ENCODE measurements at places on chromosomes 7 and 10.

GRCh38 chr10:23813687-23814086 is 374.8 kb downstream of the OTUD1 start:
- DNase-seq: no peak

DNA sequence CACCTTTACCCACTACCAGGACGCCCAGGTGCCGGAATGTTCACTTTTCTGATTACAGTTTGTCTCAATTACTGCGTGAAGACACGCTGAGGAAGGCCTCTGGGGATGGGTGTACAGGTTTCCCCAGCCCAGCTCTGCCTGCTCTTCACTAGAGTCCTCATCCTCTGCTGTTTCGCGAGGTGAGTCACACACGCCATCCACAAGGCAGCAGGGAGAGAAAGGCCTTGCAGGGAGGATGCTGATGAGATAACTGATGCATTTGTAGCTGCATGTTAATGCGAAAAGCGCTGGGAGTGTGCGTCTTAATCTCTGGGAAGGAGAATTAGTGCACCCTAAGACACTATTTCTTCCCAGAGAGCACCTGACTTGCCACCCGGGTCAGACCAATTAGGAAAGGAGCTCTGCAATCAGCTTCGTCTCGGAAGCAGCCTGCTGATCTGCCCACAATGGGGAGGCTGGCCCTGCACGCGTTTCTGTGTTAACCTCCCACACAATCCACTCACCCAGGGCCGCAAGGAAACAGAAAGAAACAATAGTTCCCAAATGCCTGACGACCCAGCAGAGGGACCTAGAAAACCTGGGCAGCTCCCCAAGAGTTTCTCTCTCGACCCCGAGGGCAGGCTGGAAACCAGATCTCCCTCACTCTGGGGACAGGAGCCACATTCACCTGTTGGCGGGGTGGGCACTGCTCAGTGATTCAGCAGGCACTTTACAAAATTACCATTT is 578.7 kb downstream of the GLRX3 start:
- no peak for DNase-seq

- DNase-seq: no peak
These were observed 224.8 kb downstream of the MTERF1 start for GRCh38 chr7:91655656-91656055.

DNA sequence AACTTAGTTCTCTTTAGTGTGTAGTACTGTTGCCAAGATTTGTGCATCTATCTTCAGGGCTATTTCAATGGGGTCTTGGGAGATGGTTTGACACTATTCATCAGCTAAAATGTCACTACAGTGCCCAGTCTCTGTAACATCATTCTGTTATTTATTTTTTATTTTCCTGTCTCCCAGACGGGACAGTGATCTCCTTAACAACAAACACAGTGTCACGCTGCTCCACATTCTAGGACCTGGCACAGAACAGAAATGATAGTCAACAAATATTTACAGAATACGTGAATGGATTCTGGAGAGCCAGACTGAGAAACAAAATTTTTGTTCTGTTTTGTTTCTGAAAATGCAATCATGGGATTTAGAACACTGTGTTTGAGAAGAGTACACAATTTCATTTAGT is 937.7 kb upstream of the LRRN3 start:
- no peak for DNase-seq

DNA sequence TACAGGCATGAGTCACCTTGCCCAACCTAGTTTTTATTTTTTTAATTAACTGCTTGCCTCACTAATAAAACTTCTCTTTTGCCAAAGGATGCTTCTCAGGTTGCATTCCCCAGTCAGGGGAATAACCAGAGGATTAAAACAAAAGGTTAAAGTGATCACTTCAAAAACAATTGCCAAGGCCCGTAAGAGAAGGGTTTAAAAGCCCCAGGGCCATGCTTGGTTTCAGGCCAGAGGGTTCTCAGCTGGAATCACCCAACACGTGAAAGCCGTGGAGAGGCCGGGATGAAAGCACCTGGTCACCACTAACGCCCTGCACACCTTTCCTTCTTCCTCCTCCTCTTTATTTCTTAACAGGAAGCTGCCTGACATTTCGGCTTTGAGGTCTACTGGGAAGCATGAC is 587.5 kb downstream of the PTPRN2 start:
- no peak for DNase-seq

GRCh38 chr7:81267508-81267907 is 348.7 kb upstream of the SEMA3C start:
- no peak for DNase-seq

- DNase-seq: no peak
These were observed 252.2 kb downstream of the ELFN1 start for GRCh38 chr7:1922071-1922869.

- no peak for DNase-seq
These were observed 14.5 kb upstream of the KAZALD1 start for GRCh38 chr10:101047268-101047667.

DNA sequence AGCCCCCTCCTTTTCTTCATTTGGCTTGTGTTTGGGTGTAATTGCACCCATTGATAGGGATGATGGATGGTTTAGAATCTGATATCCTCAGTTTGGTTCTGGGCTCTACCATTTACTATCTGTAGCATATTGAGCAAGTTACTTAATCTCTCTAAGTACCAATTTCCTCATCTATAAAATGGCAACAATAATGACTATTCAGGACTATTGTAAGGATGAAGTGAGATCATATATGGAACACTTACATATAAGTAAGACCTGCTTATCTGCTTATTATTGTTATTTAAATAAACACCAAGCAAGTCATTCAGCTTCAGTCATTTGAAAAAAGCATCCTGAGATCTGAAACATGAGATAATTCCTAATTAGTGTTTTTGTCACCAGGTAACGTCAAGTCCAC is 127.0 kb downstream of the SEC23IP start:
- no peak for DNase-seq

GRCh38 chr10:3720228-3721019 is 64.6 kb downstream of the KLF6 start:
- DNase-seq: no peak

GRCh38 chr7:132430861-132431822 is 145.1 kb downstream of the PLXNA4 start:
- no peak for DNase-seq

- DNase-seq: no peak
These were observed 107.2 kb downstream of the VPS41 start for GRCh38 chr7:38801786-38802185.

DNA sequence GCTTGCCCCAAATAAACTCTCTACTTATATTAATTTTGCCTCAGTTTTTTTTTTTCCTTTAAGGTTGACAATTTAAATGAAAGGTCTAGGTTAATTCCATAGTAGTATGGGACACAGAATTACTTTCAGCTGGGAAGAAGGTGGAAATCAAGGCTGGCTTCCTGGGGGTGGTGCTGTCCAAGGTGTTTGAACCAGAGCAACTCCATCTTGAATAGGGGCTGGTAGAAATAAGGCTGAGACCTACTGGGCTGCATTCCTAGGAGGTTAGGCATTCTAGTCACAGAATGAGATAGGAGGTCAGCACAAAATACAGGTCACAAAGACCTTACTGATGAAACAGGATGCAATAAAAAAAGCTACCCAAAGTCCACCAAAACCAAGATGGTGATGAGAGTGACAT is 1190.8 kb upstream of the AUTS2 start:
- no peak for DNase-seq

DNA sequence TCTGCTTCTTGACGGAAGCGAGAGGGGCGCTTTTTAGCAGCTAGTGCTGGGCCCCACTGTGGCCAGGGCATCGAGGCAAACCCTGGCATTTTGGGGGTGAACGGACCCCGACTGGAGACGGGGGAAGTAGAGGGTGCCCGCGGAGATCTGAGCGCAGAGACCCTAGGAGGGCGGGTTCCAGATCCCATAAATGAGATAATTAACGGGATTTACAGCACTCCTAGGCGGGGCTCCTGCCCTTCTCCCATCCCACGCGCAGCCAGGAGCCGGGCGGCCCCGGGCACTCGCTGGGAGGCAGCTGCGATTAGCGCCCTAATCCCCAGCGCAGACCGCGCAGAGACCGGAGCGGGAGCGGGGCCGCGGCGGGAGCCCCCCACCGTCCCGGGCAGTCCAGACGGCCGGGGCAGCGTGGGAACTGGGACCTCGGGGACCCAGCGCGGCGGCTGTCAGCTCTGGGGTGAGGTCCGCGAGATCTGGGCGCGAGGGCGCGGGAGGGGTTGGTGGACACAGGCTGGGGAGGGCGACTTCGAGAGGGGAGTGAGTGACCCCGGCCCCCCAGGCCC is 735 bp downstream of the JCAD start:
- no peak for DNase-seq

DNA sequence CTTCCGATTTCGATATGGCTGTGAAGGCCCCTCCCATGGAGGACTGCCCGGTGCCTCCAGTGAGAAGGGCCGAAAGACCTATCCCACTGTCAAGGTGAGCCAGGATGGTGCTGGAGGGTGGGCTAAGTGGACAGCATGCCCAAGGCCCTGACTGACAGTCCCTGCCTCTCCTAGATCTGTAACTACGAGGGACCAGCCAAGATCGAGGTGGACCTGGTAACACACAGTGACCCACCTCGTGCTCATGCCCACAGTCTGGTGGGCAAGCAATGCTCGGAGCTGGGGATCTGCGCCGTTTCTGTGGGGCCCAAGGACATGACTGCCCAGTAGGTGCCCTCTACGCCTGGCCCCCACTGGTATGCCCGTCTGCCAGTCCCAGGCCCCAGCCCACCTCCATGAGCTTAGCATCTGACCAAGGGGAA is 1.2 kb downstream of the NFKB2 start:
- DNase-seq: no peak

DNA sequence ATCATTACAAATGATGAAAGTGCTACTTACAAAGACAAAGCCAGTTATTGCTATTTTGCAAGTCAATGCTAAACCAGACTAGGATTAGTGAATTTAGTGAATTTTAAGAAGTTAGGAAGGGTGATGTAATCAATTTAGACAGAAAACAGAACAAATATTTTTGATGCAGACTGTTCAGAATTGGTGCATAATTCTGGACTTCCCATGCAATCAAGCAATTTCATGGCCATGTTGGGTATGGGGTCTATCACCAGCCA is 85.4 kb downstream of the CH25H start:
- no peak for DNase-seq

GRCh38 chr10:127890216-127890615 is 2.5 kb downstream of the CLRN3 start:
- DNase-seq: no peak

- DNase-seq: no peak
These were observed 17.4 kb downstream of the ITGB1 start for GRCh38 chr10:32940321-32941301.

GRCh38 chr7:4996696-4997222 is 37.8 kb upstream of the MMD2 start:
- no peak for DNase-seq

GRCh38 chr7:34104992-34105391 is 199.7 kb downstream of the BMPER start:
- DNase-seq: no peak

DNA sequence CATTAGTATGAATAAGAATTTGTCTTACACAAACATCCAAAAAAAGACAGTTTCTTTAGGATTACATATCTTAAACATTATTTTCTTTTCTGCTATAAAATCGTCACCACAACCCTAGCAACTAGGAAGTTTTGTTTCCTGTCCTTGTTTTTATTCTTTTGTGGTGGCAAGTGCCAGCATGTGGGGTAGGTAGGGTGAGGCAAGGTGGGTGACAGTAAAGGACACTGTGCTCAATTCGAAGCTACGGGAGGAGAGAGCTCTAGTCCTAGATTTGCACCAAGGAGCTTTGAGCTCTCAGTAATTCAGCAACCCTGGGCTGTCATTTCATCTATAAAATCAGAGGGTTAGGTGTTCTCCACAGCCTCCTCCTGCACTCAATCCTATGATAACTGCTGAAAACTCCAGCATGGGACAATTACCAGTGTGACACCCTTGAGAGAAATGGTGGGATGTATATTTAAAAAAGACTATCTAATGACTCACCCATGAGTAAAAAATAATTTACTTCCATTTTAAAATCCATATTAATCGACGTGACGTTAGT is 187.1 kb downstream of the FAM107B start:
- DNase-seq: no peak

DNA sequence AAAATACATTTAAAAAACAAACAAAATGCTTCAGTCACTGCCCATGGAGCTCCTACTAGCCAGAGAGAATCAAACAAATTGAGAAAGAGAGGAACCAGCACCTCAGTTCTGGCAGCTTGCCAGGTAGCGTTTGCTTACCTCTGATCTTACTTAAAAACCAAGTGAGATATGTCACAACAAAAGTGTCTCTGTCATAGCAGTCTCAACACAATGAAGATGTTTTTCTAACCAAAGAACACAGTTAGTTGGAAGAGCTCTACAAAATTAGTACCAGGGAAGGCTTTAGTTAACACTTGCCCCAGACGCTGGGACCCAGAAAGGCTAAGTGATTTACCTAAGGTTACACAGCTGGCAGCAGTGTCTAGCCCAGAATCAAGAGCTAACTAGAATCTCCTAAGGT is 3.4 kb downstream of the DOCK4 start:
- peak; percentile 30 for DNase-seq

- DNase-seq: no peak
These were observed 17.2 kb upstream of the PRSS58 start for GRCh38 chr7:142275028-142275427.

- DNase-seq: no peak
These were observed 77.1 kb downstream of the NRF1 start for GRCh38 chr7:129688503-129689222.

GRCh38 chr7:132336797-132337196 is 239.5 kb downstream of the PLXNA4 start:
- DNase-seq: no peak

DNA sequence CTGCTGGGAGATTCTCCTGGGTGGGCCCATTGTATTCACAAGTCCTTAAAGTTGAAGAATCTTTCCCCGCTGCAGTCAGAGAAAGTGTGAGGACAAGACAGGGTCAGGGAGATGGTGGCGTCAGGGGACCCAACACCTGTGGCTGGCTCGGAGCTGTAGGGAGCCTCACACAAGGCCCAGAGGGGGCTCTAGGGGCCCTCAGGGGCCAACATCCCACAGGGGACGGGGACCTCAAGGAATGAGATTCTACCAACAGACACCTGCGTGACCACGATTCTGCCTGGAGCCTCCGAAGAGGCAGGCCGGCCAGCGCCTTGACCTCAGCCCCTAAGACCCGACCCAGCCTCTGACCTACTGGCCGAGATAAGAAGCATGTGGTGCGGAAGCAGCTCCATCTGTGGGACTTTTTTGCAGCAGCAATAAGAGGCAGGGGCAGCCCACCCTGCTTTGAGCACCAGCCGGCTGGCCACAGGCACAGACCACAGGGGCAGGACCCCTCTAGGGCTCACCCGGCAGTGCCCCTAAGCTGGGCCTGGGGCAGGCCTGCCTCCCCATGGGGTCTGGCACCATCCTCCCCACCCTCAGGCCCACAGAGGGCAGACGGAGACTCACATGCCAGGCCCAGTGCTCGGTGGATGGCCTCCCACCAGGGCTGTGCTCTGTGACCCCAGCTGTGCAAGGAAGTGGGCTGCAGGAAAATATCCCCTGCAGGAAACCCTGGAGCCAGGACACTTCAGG is 13.2 kb downstream of the RASGEF1A start:
- DNase-seq: no peak

DNA sequence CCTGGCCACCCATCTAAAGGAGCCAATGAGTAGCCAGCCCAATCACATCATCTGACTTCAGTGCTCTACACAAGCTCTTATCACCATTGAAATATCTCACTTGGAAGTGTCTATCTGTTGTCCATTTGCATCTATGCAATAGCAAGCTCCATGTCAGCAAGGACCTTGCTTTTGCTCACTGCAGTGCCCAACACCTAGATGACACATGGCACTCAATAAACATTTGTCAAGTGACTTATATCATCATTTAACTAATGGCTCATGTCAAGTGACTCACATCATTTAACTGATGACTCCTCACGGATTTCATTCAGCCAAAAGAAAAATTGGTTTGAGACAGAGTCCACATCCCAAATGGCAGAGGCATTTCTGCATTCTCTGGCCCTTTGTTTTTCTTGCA is 92.9 kb upstream of the ADAM12 start:
- no peak for DNase-seq

GRCh38 chr7:5693529-5693928 is 87.9 kb downstream of the RNF216 start:
- peak; percentile 59 for DNase-seq
